ENCODE measurements at places on chromosomes 1 and 21. TPM values are rescaled to one million over a fixed set of nuclear protein-coding genes. Genes with fewer than 3 reads are reported as not detected.

DNA sequence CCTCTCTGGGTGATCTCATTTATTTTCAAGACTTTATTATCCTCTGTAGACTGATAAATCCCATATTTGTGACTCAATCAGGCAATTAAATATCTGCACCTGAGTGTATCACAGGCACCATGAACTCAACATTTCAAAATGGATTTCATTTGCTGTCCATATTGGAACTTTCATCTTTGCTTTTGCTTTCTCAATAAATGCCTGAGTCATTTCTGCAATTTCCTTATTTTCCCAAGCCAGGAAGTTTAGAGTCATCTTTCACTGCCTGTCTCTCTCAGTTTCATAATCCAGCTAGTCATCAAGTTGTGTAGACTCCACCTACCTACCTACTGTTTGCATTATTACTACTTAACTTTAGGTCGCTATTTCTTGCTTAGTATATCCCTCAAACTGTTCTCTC is 540.9 kb downstream of the LMO4 start:
- DNase-seq = no peak

DNA sequence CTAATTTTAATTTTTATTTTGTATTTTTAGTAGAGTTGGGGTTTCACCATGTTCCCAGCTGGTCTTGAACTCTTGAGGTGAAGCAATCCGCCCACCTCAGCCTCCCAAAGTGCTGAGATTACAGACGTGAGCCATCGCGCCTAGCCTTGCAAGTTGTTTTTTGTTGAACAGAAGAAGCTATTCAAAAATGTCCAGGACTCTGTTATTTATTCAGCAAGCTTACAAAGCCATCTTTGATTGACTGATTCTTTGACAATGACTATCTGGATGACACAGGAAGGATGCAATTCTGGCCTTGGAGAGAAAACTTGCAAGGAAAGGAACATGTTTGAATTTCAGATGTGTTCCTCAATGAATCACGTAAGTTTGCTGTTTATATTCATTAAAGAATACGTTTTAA is 63.5 kb downstream of the MAP3K7CL start:
- no peak for DNase-seq

- no peak for DNase-seq
These were observed 323.7 kb upstream of the FAM78B start for GRCh38 chr1:166490437-166490991.

- no peak for DNase-seq
These were observed 25.4 kb downstream of the PIGM start for GRCh38 chr1:160006312-160006940.

DNA sequence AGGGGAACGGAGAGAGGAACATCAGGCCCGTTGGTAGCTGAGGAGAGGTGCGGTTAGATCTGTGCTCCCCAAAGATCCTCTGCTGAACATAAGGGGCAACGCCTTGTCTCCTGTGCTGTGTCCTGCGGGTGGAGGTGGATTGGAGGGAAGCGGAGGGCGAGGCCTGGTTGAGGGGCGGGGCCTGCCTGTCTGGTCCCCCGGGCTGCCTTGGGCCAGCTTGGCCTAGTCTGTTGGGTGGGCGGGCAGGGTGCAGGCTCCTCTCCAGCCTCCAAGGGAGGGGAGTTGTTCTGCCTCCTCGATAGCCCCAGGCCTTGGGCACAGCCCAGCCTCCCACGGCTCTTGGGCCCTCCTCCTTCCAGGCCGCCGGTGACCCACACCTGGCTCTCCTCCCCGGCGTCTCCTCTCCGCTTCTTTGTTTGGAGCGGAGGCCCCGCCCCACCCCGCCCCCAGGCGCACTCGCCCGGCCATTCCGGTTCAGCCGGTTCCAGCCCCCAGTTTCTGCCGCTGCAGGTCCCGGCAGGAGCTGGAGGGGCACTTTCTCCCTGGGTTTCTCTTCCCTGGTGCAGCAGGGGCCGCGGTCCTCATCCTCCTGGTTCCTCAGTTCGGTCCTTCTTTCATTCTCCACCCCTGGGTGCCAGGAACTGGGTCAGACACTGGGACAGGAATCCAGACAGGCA is 19.4 kb downstream of the PTPRF start:
- DNase-seq = no peak

DNA sequence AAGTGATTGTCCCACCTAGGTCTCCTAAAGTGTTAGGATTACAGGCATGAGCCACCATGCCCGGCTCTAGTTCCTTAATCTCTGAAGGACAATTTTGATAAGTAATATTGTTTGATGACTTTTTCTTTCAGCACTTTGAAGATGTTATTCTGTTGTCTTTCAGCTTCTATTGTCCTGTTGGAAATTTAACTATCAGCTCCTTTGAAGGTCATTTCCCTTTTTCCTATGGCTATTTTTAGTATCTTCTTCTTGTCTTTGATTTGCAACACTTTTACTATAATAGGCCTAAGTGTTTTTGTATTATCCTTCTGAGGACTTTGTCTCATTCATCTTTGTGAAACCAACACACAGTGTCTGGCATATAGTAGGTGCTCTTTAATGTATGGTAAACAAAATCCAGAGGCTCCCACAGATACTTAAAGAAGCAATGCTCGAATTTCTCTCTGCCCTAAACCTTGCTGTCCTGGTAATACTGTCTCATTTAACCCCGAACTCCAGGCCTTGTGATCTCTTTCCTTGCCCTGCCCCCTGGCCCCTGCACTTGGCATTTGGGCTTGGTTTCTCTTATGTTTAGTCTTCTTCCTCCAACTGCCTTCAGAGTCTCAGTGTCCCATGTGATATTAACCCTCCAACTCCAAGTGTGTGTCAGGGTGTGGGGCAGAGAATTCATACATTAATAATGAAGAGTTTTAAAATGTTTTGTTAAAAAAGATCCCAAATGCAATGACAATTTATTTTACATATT is 19.0 kb upstream of the AGO1 start:
- no peak for DNase-seq

Gene RGS8
- not detected for total RNA-seq

Gene TRIM17
- 0.56 TPM for total RNA-seq

Gene WDR64
- not detected for total RNA-seq

Gene PPM1J
- total RNA-seq = 2.7 TPM

Gene GSTM3
- total RNA-seq = 33.1 TPM

Gene TAGLN2
- total RNA-seq = 298 TPM

Gene CFHR3
- total RNA-seq = not detected
